ENCODE measurements at places on chromosomes 11 and 22.

DNA sequence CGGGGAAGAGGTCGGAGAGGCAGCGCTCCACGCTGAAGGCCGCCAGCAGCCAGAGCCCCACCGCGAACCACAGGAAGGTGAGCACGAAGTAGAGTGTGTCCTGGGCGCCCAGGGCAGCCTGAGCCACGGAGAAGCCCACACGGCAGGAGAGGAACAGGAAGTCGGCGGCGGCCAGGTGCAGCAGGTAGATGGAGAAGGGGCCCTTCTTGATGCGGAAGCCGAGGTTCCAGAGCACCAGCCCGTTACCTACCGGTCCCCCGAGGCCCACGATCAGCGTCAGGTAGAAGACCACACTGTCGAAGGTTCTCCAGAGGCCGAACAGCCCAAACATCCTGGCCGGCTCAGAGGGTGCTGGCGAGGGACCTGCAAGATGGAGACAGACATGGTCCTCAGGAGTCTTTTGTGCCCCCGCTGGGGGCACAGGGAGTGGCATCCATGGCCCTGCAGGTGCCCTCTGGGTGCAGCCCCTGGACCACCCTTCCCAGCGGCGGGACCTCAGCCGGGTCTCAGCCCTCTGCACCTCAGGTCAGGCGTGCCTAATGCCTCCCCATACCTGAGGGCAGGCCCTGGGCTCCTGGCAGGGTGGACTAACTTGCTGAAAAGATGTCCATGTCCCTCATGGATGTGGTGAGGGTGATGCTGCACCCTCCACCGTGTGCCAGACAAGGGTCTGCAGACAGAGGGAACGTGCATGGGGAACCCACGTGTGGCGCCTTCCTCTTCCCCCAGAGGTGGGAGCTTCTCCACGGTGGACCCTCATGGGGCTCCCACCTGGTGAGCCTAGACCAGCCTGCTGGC, at the start of gene MRGPRG:
TSS of gene MRGPRG (minus strand) at position 331 of the 798 bp plus-strand sequence. CDS start at position 331, 0 bp downstream.
- DNase-seq = no peak

- no peak for DNase-seq
Observed at GRCh38 chr11:124193221-124194010, 10.3 kb downstream of the OR10D3 start.

GRCh38 chr11:126956635-126957034, 43.9 kb downstream of the KIRREL3 start:
- DNase-seq = no peak

DNA sequence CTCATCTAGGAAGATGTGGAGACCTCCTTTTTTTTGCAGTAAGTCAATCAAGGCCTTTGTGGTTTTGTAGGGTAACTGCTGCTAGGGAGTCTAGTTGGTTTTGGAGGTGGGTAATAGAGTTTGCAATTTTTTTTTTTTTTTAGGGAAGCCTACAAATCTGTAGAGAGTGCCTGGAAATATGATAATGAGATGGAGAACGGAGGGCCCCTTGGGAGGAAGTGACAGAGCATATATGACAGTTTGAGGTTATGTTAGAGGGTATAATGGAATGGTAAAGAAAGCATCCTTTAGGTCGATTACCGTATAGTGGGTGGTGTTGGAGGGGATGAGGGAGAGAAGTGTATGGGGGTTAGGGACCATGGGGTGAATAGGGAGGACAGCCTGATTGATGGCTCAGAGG, 98.3 kb downstream of the ELP4 start:
- DNase-seq = no peak

GRCh38 chr11:86978247-86978646, 23.1 kb upstream of the FZD4 start:
- no peak for DNase-seq

Data from stimulated activated CD4-positive, alpha-beta T cell treated with anti-CD3 and anti-CD28 coated beads, Interleukin-15, amount 100 ng/mL, for 24 hours (primary cell).